ENCODE measurements at places on chromosomes 3 and 15. TPM values are rescaled to one million over a fixed set of nuclear protein-coding genes. Genes with fewer than 3 reads are reported as not detected.

The TMEM40 gene
- total RNA-seq = not detected

The KCNMB3 gene
- total RNA-seq = 1.5 TPM

The SLC7A14 gene
- total RNA-seq = 0.13 TPM

The TRPM1 gene
- total RNA-seq = not detected

The LIPC gene
- total RNA-seq = 0.16 TPM

The PP2D1 gene
- not detected for total RNA-seq

The RBMS3 gene
- 28.4 TPM for total RNA-seq

The GP5 gene
- total RNA-seq = under 0.01 TPM

The SCAANT1 gene
- not detected for total RNA-seq

The CCDC191 gene
- total RNA-seq = 0.49 TPM

The PRR20G gene
- not detected for total RNA-seq

The SLC9C1 gene
- not detected for total RNA-seq

The CCK gene
- total RNA-seq = not detected
